ENCODE measurements at places on chromosomes 1 and 21.

DNA sequence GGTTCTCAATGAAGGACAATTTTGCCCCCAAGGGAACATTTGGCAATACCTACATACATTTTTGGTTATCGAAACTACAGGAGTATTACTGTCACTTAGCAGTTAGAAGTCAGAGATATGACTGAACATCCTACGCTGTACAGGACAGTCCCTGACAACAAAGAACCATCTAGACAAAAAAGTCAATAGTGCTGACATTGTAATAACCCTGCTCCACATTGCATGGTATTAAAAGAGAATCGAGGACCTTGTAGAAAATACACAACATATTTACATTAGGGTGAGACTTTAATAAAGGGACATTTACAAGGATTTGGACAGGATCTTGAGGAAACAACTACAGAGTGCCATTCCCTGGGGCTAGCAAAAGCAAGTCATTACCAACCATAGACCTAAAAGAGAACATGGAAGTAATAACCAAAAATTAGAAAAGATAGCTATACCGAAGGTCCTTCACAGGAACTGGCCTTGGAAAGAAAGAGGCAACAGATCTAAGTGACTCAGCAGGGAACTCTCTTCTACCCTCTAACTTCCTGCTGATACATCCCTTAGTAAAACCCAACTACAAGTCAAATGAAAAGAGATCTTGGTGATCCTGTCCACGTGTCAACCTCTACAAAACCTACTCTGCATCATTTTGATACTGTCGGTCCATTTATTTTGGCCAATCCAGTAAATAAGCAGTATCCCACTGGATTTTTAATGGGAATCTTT is 40.2 kb downstream of the ANGPTL3 start:
- no peak for DNase-seq

DNA sequence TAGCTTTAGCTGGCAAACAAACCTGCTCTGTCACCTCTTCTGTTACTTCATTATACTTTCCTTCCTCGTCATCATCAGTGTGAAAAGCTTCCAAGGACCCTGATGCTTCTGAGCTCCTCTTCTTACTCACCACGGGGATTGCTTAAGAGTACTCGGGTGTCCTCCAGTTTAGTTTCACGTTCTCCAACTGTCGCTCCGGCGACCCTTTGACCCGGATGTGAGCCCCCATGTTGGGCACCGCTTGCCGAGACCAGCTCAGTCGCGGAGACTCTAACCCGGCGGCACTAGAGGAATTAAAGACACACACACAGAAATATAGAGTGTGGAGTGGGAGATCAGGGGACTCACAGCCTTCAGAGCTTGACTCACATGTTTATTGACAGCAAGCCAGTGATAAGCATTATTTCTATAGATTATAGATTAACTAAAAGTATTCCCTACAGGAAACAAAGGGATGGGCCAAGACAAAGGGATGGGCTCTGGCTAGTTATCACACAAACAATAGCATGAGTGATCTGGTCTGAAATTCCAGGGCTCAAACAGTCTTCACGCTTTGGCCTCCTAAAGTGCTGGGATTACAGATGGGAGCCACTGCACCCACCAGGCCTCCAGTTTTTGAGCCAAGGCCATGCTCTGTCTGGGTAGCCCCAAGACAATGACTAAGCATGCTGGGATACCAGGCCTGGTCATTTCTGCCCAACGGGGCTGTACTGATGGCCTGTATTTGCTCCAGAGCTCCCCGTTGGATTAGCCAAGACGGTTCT is 30.1 kb upstream of the ENO1 start:
- no peak for DNase-seq

- DNase-seq, result peak; percentile 78
Observed at GRCh38 chr21:44485254-44485793, 30.0 kb downstream of the LRRC3 start.

GRCh38 chr1:204544321-204544720 is 28.1 kb downstream of the MDM4 start:
- no peak for DNase-seq

GRCh38 chr1:219130366-219130935 is 43.2 kb upstream of the LYPLAL1 start:
- no peak for DNase-seq

DNA sequence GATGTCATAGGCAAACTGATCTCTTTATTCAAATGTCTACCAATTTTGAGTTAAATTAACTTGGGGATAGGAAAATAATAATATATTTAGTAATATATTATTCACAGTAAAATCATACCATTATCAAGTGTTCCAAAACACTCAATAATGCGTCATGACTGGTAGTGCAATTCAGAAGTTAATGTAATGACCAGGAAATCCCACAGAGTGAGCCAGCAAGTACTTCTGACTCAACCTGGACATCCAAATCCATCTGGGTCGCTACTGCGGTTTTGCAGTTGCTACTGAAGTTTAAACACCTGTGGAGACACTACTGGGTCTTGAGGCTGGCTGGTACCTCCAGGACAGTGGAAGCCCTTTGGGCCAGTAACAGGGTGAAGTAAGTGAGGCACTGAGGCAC is 44.8 kb downstream of the DPYD start:
- DNase-seq, result no peak

DNA sequence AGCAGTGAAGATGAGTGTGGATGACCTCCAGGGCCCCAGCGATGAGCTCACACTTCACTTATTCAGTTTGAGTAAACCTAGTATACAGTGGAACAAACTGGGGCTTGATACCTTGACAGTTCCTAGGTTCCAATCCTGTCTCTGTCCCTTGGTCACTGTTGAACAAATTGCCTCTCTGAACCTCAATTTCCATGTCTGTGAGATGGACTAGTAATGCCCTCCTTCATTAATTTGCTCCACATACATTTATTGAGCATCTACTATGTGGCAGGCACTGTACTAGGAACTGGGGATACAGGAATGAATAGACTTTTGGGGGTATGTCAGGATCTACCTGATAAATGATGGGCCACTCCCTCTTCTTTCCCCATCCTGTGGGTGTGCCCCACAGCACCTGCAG is 57.3 kb downstream of the SDC3 start:
- DNase-seq, result no peak

DNA sequence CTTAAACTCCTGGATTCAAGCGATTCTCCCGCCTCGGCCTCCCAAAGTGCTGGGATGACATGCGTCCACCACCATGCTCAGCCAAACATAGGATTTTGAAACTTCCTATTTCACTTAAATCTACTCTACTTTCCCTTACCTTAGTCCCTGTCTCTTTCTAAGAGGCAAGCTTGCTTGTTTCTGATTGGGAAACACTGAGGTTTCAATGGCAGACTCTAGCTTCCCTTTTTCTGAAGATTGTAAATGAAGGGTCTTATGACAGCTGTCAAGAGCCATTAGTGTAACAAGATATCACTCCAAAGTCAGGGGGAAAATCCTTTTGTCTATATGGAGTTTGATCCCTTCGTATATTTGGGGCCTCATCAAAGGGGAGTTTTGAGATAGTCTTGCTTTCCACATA is 23.5 kb upstream of the LMO4 start:
- DNase-seq, result no peak

DNA sequence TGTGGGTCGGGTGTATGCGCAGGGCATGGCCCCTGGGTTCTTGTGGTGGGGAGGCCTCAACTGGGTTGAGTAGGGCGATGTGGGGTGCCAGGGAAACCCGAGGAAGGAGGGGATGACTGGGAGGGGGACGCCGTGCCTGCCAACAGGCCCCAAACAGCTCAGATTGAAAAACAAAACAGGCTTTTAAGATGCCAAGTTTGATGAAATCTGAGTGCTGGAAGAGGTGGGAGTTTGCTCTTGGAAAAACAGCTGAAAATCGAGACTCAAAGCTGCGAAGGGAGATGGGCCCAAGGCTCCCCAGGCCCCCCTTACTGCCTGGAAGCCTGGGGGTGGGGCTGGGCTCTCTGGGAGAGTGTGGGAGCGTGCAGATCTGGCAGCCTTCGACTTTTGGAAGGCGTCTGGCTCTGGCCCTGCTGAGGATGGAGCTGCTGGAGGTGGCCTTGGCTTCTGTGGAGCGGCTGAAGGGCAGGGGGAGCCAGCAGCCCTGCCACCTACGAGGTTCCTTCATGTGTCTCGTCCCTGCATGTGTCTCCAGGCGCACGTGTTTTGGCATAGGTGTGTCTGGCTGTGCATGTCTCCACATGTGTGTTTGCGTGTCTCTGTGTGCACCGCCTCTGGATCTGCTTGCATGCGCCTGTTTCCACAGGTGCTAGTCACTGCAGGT is 33.3 kb downstream of the PTPRF start:
- DNase-seq, result peak; percentile 74

DNA sequence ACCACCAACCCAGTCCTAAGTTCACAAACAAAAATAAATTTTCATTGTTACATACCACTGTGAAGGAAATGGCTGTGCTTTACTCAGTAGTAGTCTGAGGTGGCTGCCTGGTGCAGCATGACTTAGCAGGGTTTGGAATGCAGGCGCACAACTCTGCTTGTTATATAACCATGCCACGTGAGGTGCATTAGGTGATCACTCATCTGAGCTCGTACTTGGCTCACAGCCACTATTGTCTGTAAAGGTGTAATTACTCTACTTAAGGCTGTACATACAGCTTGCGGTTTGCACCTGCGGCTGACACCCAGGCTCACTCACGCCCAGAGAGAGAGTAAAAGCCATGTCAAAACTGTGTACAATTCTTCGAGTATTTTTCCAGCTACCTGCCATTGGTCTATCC is 599.4 kb downstream of the LTN1 start:
- DNase-seq, result peak; percentile 61

GRCh38 chr1:36751525-36751924 is 268.8 kb upstream of the CSF3R start:
- no peak for DNase-seq

DNA sequence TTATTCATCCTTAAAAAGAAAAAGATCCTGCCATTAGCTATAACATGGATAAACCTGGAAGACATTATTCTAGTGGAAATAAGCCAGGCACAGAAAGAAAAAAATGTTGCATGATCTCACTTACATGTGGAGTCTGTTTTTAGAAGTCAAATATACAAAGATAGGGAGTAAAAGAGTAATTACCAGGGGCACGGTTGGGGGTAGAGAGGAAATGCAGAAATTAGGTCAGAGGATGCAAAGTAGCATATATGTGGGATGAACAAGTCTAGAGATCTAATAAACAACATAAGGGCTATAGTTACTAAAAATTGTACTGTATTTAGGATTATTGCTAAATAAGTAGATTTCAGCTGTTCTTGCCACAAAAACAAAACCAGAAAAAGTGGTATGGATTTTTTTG is 61.4 kb upstream of the CD53 start:
- no peak for DNase-seq

DNA sequence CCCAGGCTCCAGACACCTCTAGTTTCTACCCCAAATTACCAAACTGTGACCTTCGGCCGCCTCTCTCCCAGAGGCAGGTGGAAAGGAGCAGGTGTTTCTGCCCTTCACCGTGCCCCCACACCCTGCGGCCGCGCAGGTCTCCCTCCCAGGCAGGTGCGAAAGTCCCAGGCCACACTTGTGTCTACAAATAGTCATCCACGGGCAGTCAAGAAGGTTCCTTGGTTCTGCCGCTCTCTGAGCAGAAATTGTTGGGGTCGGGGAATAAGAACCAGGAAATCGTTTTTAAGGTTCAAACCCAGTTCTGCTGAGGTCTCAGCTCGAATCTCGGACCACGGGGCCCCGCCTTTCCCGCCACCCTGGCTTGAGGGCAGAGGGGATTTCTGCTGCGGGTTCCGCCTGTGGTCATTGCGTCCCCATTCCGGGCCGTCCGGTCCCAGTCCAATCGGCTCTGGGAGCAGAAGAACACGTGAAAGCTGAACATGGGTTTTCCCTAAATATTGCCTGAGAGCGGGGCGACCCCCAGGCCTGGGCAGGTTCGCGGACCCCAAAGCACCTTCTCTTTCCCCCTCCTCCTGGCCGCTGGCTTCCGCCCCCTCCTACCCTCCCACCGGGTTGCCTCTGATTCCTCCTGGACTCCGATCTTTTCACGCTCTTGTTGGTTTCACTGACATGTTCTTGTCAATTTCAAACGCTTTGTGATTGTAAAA is 1.2 kb upstream of the ATF3 start:
- DNase-seq, result peak; percentile 46

DNA sequence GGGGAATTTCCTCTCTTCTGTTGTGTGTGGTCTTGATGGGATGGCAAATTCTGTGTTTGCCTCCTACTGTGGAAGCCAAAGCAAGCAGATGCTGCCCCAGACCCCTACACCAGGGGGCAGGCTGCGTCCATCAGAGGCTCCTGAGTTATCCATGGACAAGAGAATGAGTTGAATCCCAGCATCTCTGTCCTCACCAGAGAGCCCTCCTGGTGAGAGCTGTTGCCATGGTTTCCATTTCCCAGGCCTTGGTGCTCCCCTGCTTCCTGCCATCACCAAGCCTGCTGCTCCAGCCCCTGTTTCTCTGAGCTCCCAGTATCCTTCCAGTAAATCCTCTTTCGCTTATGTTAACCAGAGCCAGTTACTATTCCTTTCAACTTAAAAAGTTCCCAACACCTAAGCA is 20.4 kb upstream of the GNG12 start:
- DNase-seq, result peak; percentile 27

- no peak for DNase-seq
Observed at GRCh38 chr21:16134134-16134533, 404.4 kb downstream of the USP25 start.

- no peak for DNase-seq
Observed at GRCh38 chr1:67159233-67159632, 7.0 kb upstream of the IL23R start.

GRCh38 chr1:230301322-230301721 is 124.8 kb downstream of the PGBD5 start:
- no peak for DNase-seq

- DNase-seq, result no peak
Observed at GRCh38 chr1:22043198-22043769, 9.2 kb upstream of the CDC42 start.

GRCh38 chr1:33244143-33244808 is 12.0 kb upstream of the ZNF362 start:
- DNase-seq, result no peak

GRCh38 chr1:210796421-210796820 is 337.5 kb downstream of the KCNH1 start:
- no peak for DNase-seq

DNA sequence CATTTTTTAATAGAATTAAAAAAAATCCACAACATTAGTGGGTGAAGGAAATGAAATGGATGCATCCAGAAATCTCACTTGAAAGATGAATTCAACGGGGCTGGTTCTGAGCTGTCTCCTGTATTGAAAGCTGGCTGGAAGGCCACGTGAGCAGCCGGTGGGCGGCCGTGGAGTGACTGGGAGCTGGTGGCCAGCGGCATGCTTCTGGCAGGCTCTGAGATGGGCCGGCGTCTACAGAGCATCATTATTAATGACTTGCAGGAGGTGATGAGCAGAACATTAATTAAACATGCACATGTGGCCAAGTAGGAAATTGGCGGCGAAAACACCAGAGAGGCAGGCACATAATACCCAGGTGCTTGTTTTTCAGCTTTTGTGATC is 115.6 kb upstream of the LMO4 start:
- no peak for DNase-seq

DNA sequence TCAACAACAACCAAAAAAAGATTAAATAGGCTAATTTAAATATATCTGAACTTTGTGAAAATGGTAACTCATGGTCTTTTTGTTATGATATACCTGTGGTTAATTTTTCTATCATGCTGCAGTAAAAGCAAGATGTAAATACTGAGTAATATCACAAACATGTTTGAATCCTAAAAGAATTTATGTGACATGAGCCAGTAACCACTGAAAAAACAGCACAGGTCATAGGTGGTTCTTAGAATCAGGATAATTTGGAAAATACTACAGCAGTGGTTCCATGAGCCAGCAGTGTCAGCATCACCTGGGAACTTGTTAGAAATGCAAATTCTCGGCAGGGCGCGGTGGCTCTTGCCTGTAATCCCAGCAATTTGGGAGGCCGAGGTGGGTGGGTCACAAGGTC is 4.1 kb downstream of the ATP5IF1 start:
- DNase-seq, result no peak

All from mesothelial cell of epicardium (in vitro differentiated cells).